ENCODE measurements at places on chromosomes 7 and 10.

DNA sequence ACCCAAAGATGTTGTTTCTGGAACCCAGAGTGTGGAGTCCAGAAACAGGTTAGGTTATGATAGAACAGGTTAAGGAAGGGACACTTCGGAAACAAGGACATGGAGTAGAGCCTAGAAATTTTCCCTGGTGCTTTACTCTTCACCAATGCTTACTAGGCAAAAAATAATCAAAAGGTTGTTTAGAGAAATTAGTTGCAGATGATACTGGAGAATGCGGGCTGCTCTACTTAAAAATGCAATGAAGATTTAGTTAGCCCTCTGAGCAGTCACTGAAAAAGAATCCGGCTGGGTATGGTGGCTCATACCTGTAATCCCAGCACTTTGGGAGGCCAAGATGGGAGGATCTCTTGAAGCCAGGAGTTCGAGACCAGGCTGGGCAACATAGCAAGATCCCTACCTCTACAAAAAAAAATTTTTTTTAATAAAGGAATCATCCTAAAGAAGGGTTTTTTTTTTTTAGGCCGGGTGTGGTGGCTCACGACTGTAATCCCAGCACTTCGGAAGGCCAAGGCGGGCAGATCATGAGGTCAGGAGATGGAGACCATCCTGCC, 3.3 kb upstream of the UBE2H start:
- no peak for DNase-seq

DNA sequence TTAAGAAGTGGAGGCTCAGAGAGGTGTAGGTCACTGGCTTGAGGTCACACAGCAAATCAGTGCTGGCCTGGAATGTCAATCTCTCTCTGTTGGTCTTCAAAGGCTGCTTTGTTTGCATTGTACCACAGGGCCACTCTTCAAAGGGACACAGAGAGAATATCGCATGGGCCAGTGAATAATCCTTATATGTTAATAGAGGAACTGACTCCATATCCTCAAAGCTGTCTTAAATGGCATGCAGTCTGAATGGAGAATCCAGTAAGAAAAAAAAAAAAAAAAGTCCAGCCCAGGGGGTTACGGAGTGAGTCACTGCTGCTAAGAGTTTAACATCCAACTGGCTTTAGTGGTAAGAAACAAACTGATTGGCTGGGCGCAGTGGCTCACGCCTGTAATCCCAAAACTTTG, 54.1 kb downstream of the NRAP start:
- DNase-seq = no peak

DNA sequence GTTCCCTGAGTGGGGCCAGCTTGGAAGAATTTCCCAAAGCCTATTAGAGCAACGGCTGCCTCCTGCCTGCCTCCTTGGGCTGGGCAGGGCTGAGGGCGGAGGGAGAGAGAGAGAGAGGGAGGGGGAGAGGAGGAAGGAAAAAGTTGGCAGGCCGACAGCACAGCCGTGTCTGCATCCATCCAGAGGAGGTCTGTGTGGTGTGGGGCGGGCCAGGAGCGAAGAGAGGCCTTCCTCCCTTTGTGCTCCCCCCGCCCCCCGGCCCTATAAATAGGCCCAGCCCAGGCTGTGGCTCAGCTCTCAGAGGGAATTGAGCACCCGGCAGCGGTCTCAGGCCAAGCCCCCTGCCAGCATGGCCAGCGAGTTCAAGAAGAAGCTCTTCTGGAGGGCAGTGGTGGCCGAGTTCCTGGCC, at the start of gene AQP1:
Gene AQP1, plus strand, starts transcription at position 293 of the 409 bp plus-strand sequence. Its CDS starts 57 bp downstream, at position 350.
- no peak for DNase-seq

GRCh38 chr7:1646957-1647891, 22.9 kb upstream of the ELFN1 start:
- no peak for DNase-seq

DNA sequence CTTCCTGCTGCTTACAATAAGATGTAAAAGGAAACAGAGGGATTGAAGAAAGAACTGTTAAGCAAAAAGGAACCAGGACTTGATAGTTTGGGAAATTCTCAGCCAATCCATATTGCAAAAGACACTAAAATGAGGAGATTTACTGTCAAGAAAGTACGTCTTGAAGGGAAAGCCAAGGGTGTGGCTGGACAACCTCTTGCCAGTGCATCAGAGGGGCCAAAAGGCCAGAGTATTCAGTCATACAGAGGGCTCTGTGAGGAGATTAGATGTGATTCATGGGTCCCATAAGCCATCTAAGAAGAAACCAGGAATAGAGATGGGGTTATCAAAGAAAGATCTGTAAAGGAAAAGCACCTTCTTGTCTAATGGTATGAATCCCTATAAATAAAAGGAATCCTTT, 25.4 kb upstream of the NPVF start:
- no peak for DNase-seq
